ENCODE measurements at places on chromosomes 5 and 9.

- no peak for DNase-seq
These were observed 252.7 kb downstream of the CEMIP2 start for GRCh38 chr9:71515626-71516025.

GRCh38 chr9:121383715-121384114 is 13.7 kb upstream of the STOM start:
- DNase-seq, result no peak

DNA sequence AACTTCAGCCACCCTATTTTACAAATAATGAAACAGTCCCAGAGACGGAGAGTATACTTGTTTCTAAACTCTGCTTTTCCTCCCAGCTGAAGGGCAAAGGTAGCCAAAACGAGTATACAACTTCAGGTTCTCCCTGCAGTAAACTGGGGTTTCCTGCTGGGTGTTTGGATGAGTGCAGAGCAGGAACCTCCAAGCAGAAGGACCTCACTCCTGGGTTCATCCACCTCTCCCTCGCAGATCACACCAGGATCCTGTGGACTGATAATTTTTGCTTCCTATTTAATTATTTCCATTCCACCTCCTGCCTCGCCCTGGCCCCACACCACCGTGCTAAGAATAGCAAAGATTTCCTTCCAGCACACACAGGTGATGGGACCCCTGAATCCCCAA is 2.0 kb upstream of the FOXB2 start:
- no peak for DNase-seq

- no peak for DNase-seq
These were observed 13.8 kb downstream of the PTGES2 start for GRCh38 chr9:128113526-128114325.

DNA sequence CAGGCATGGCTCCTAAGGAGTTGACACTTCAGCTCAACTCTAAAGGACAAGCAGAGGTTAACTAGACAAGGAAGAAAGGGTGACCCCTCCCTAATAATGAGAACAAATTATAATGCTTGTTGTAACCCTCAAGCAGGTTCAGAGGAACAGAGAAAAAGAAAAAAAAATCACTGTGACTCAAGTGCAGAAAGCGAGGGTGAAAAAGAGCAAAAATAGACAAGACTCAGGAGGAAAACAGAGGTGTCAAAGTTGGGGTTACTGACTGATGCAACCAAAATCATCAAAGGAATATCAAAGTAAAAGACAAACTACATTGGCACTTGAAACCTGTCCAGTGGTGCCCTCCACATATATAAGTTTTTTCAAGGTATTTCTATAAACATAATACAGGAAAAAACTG is 28.4 kb downstream of the FBXW11 start:
- no peak for DNase-seq

- DNase-seq, result no peak
These were observed 367.4 kb upstream of the SMARCA2 start for GRCh38 chr9:1647776-1648175.

- DNase-seq, result no peak
These were observed 35.0 kb downstream of the ANGPTL2 start for GRCh38 chr9:127087411-127087810.

DNA sequence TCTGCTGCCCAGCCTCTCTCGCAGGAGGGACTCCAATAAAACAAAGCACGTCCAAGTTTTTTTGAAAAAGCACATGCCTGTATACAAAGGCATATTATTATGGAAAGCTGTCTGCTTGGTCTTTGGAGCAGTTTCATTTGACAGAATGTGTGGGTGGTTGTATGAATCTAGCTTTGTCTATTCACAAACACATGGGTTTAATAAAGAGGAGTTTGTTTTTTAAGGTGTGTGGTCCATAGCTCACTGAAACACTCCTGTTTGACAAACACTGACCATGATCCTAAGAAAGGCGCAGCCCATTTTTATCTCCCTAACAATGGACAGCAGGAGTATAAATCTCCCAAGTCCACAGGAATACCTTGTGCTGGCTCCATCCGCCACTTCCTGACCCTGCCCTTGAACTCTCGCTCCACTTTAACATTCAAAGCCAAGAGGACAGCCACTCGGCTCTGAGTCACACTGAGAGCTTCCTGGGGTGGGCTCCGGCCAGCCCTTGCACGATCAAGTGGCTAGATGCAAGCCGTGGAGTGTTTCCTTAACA is 371.9 kb downstream of the EBF1 start:
- no peak for DNase-seq

DNA sequence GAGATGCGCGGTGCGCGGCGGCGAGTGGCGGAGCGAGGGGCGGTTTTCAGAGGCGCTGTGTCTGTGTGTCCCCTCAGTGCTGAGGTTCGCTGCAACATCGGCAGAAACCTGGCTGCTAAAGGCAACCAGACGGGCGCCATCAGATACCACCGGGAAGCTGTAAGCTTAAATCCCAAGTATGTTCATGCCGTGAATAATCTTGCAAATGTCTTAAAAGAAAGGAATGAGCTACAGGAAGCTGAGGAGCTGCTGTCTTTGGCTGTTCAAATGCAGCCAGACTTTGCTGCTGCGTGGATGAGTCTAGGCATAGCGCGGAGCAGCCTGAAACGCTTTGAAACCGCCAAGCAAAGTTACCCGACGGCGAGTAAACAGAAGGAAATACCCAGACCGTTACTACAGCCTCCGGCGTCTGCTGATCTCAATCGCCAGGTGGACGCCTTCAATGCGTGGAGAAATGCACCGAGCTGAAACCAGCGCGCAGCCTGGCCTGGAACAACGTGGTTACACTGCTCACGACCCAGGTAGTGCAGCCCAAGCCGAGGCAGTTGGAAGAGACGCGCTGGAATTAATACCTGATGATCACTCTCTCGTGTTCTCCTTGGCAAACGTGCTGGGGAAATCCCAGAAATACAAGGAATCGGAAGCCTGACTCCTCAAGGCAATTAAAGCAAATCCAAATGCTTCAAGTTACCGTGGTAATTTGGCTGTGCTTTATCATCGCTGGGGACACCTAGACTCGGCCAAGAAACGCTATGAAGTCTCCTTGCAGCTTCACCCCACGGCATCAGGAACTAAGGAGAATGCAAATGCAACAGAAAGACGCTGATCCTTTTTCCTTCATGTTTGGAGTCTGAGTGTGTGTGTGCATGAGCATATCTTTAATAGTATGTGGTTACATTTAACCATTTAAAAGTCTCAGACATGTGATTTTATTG is 15.9 kb downstream of the OR2V1 start:
- DNase-seq, result no peak

DNA sequence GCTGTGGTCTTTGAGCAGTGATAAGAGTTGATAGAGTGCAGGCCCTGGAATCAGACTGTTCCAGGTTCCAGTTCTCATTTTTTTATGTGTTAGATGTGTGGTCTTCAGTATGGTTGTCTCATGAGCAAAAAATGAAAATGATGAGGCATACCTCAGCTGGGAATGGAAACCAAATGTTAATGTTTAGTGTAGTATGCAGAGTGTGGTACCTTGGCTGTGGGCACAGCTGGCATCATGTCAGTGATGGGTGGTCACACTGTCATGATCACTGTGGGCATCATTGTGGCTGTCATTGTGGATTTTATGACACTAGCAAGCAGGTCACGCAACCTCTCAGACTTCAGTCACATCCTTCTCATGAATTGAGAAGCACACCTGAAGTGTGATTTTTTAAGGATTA is 6.4 kb downstream of the ABLIM3 start:
- DNase-seq, result no peak

DNA sequence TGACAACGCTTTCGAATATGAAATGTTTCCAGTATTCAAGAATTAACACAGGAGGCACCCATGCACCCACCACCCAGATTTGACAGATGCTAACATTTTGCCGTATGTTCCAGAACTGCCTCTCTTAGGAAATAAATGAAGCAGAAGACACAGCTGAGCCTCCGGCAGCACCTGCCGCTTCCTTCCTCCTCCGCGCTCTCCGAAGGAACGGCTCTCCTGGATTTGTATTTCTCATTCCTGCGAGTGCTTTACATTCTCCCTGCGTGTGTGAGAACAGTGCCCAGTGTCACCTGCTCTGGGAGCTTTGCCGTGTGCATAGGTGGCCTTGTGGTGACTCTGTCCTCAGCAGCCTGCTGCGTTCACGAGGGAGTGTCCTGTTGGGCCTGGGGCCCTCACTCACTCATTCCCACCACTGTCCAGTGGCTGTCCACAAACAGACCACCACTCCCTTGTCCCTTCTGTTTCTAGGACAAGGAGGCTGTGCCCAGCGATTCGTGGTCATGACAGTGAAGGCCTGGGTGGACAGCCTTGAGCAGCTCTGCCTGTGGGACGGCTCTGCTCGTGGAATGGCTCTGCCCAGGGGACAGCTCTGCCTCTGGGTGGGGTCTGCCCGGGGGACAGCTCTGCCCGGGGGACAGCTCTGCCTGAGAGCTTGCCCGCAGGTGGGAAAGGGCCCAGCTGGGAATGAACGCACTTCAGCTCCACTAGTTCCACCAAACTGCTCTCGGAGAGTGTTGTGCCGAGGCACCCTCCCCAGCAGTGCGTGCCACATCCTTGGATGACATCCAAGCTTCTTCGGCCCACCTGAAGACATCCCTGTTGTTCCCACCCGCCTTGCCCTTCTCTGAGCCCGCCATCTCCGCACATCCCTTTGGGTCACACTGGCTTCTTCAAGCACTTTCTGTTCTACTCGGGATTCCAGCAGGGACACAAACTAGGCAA is 170.5 kb upstream of the PPP1R26 start:
- DNase-seq, result no peak

- DNase-seq, result no peak
These were observed 14.3 kb downstream of the ATG10 start for GRCh38 chr5:81986126-81986525.
